Lung (tissue), 17 donors: ENCODE measurements at places on chromosomes 3 and 15. TPM values are rescaled to one million over a fixed set of nuclear protein-coding genes. Genes with fewer than 3 reads are reported as not detected.

GRCh38 chr3:16186565-16186964 lies 12.1 kb downstream of the GALNT15 start:
- H3K27me3 ChIP-seq, result no peaks in the 10 kb centered on the region
- H3K36me3 ChIP-seq, result no peaks in the 10 kb centered on the region
- no peak overlapping the region for H3K27ac ChIP-seq
- no peak overlapping the region for H3K4me3 ChIP-seq
- H3K4me1 ChIP-seq, result no peaks in the 10 kb centered on the region
- DNase-seq, result no peak

GRCh38 chr3:154758109-154758868 lies 321.8 kb upstream of the MME start:
- no peaks in the 10 kb centered on the region for H3K36me3 ChIP-seq
- peak; percentile 71 for DNase-seq
- no peaks in the 10 kb centered on the region for H3K4me1 ChIP-seq
- no peak overlapping the region for H3K4me3 ChIP-seq

DNA sequence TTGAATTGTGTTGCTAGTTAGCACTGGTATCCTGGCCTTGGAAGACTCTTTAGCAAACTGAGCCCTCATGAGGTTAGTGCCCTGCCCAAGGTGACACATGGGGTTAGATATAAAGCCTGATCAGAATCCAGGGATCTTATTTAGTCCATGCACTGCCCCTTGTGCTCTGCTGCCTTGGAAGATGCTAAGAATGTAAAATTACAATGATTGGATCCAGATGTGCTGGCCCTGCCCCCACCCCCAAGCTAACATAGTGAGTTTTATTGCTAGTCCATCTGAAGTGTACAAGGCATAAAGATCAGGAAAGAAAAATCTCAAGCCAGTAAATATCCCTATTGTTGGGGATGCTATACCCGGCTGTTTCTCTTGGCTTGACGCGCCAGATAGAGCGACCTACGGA lies 248.1 kb upstream of the C2CD4B start:
- H3K27ac ChIP-seq, result no peak overlapping the region
- DNase-seq, result peak; percentile 30
- H3K4me1 ChIP-seq, result peaks cover 5% of the 10 kb centered on the region
- no peak overlapping the region for H3K4me3 ChIP-seq
- H3K36me3 ChIP-seq, result no peaks in the 10 kb centered on the region

GRCh38 chr15:51884517-51885236 lies 55.2 kb downstream of the TMOD3 start:
- H3K36me3 ChIP-seq, result peaks cover 2% of the 10 kb centered on the region
- no peak overlapping the region for H3K4me3 ChIP-seq
- H3K27me3 ChIP-seq, result no peaks in the 10 kb centered on the region
- no peak overlapping the region for H3K27ac ChIP-seq

- no peaks in the 10 kb centered on the region for H3K27me3 ChIP-seq
- H3K4me1 ChIP-seq, result no peaks in the 10 kb centered on the region
- no peaks in the 10 kb centered on the region for H3K36me3 ChIP-seq
- no peak for DNase-seq
Observed at GRCh38 chr3:12197475-12197874, 38.8 kb upstream of the TIMP4 start.

- peaks cover 1% of the 10 kb centered on the region for H3K36me3 ChIP-seq
- H3K27ac ChIP-seq, result no peak overlapping the region
- no peaks in the 10 kb centered on the region for H3K4me1 ChIP-seq
- H3K27me3 ChIP-seq, result no peaks in the 10 kb centered on the region
Observed at GRCh38 chr3:43526956-43527355, 94.9 kb downstream of the ANO10 start.

DNA sequence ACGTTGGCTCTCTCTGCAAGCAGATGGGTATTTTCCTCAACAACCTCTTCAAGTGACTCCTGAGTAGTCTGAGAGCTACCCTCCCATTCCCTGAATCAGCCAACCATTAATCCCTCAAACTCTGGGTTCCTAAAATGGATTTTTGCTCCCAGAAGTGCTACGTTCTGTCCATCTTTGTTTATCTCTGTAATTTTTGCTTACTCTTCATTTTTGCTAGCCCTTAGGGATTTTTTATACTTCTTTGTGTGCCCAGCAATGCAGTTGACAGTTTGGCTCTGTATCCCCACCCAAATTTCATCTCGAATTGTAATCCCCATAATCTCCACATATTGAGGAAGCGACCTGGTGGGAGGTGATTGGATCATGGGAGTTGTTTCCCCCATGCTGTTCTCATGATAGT lies 35.4 kb upstream of the COL6A5 start:
- no peaks in the 10 kb centered on the region for H3K27me3 ChIP-seq
- no peak overlapping the region for H3K27ac ChIP-seq
- H3K4me1 ChIP-seq, result no peaks in the 10 kb centered on the region
- no peak overlapping the region for H3K4me3 ChIP-seq
- no peaks in the 10 kb centered on the region for H3K36me3 ChIP-seq

GRCh38 chr15:88700716-88701115 lies 61.9 kb downstream of the ISG20 start:
- H3K4me3 ChIP-seq, result no peak overlapping the region
- H3K27me3 ChIP-seq, result peaks cover 2% of the 10 kb centered on the region
- no peaks in the 10 kb centered on the region for H3K36me3 ChIP-seq
- H3K4me1 ChIP-seq, result no peaks in the 10 kb centered on the region

- peaks cover 9% of the 10 kb centered on the region for H3K4me1 ChIP-seq
- DNase-seq, result no peak
- H3K27me3 ChIP-seq, result no peaks in the 10 kb centered on the region
- H3K27ac ChIP-seq, result no peak overlapping the region
Observed at GRCh38 chr15:52673312-52673711, 5.9 kb downstream of the ATOSA start.

GRCh38 chr3:106685745-106686144 lies 691.5 kb upstream of the CCDC54 start:
- no peak overlapping the region for H3K27ac ChIP-seq
- no peaks in the 10 kb centered on the region for H3K4me1 ChIP-seq
- H3K36me3 ChIP-seq, result no peaks in the 10 kb centered on the region
- DNase-seq, result no peak
- no peak overlapping the region for H3K4me3 ChIP-seq

DNA sequence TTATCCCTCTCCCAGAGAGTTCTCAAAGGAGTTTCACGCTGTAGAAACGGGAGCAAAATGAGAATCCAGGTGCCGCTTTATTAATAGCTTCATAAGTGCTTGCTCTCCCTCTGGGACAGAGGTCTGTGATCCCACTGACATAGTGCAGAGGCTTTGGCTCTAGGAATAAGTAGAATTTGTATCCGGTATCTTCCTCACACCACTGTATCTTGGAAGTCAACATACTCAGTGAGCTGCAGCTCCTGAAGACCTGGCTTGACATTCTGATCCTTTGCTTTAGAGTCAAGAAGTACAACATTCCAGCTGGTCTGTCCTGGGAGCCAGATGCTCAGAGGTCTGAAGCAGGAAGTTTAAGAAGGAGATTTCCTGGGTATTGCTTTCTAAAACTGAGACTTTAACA lies 323.0 kb downstream of the LPP start:
- DNase-seq, result no peak
- no peak overlapping the region for H3K4me3 ChIP-seq
- no peaks in the 10 kb centered on the region for H3K36me3 ChIP-seq

DNA sequence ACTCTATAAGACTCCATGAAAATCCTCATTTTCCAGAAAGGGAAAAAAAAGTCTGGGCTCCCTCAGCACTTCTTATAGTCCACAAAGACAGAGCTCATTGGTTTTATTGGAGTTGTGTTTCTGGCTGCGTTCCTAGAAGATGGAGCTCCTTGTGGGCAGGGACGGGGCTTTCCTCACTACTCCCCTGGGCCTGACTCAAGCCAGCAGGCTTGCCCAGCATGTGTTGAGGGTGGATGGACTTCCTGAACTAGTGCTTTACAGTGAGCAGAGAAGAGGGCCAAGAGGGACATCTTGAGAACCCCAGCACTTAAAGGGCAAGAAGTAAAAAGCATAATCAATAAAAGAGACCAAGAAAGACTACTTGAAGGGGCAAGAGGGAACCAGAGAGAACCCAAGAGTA lies 43.2 kb upstream of the EPHB1 start:
- H3K4me3 ChIP-seq, result no peak overlapping the region
- no peak overlapping the region for H3K27ac ChIP-seq
- H3K27me3 ChIP-seq, result no peaks in the 10 kb centered on the region
- no peaks in the 10 kb centered on the region for H3K36me3 ChIP-seq
- no peak for DNase-seq

DNA sequence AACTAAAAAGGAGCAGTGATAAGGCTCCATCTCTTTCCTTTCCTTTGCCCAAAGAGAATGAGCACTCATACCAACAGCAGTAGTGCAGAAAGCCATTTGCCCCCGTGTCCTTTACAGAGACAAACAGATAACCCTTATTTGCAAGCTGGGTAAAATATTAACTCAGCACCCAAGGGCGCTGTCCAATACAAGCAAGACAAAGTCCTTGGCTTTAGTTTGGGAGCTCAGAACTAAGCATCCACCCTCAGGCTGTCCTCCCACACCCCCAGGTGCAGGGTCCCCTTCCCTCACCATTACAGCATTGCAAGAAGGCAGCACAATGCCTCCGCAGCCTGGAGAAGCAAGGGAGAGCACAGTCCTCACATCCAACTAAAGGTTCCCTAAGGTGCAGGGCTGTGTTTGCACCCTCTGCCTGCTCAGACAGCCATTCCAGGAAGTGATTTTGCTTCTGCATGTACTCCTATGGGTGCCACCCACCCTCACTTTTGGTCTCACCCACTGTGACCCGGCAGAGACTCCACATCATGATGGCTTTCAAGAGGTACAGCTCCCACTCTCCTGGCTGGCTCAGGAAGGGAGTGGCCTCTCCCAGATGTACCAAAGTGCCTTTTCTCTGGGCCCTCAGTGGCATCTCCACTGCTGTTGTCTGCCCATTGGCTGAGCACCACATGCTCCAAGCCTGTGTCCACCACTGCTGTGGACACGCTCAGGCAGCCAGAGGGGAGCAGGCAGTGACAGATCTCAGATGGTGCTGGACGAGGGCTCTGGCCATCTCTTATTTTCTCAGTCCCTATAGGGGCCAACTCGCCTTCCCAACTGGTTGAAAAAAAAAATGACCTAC lies 34.1 kb upstream of the HES1 start:
- no peak overlapping the region for H3K27ac ChIP-seq
- no peaks in the 10 kb centered on the region for H3K36me3 ChIP-seq
- DNase-seq, result no peak

DNA sequence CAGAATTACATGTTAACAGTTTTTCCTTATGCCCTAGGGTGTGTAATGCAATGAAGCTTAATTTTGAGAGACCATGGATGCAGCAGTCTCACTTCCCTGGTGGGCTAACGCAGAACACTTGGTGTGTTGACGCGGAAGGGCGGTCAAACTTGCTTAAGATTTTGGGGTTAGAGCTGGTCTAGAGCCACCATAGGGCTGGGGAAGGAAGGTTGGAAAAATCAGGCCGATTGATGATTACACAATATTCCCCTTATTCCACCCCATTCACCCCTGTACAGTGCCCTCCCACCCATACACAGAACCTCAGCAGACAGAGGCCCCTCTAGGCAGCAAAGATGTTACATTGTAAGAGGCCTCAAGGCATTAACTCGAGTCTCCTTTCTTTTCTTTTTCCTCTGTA lies 24.3 kb downstream of the VGLL4 start:
- H3K4me1 ChIP-seq, result peaks cover 25% of the 10 kb centered on the region
- no peak overlapping the region for H3K27ac ChIP-seq
- no peaks in the 10 kb centered on the region for H3K27me3 ChIP-seq
- H3K36me3 ChIP-seq, result no peaks in the 10 kb centered on the region
- H3K4me3 ChIP-seq, result no peak overlapping the region

GRCh38 chr3:31213869-31214486 lies 318.7 kb upstream of the STT3B start:
- no peak overlapping the region for H3K4me3 ChIP-seq
- H3K36me3 ChIP-seq, result no peaks in the 10 kb centered on the region
- H3K27me3 ChIP-seq, result no peaks in the 10 kb centered on the region

DNA sequence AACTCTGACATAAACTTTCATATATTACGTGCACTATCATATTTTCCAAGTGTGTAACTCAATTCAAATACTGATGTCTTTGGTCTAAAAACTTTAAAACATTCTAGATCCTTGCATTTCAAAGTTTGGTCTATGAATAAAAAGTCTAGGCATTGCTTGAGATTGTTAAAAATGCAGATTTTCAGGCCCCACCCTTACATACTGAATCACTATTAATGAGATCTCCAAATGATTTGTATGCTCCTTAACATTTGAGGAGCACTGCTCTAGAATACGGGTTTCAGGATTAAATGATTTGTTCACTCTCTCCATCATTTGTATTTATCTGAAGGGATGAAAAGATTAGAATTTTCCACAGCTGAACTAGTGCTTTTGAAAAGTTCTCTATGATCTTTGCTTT lies 202.9 kb downstream of the KBTBD8 start:
- no peaks in the 10 kb centered on the region for H3K27me3 ChIP-seq
- no peak for DNase-seq
- no peak overlapping the region for H3K4me3 ChIP-seq
- no peak overlapping the region for H3K27ac ChIP-seq
- H3K4me1 ChIP-seq, result no peaks in the 10 kb centered on the region

- H3K4me1 ChIP-seq, result no peaks in the 10 kb centered on the region
- no peak for DNase-seq
- H3K36me3 ChIP-seq, result no peaks in the 10 kb centered on the region
- H3K27me3 ChIP-seq, result no peaks in the 10 kb centered on the region
- H3K27ac ChIP-seq, result no peak overlapping the region
- no peak overlapping the region for H3K4me3 ChIP-seq
Observed at GRCh38 chr3:115186351-115187148, 39.5 kb upstream of the ZBTB20 start.

DNA sequence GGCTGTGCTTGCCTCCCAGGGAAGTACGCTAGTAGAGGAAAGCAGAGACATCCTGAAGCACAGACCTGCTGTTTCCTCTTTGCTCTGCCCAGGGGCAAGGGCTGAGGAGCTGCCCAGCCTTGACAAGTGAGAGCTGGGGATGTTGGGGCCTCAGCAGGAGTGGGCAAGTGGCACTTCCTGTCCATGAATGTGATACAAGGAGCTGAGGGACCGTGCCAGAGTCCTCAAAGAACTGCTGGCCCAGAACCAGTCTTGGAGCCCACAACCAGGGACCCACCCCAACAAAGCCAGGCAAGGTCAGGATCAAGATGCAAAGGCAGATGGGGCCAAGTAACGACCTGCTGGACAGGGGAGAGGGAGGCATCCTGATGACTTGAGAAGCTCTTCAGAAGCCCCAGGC lies 70.3 kb downstream of the TRIM42 start:
- no peaks in the 10 kb centered on the region for H3K36me3 ChIP-seq
- H3K4me1 ChIP-seq, result no peaks in the 10 kb centered on the region
- no peaks in the 10 kb centered on the region for H3K27me3 ChIP-seq
- no peak for DNase-seq
- H3K4me3 ChIP-seq, result no peak overlapping the region

GRCh38 chr3:107710851-107711250 lies 188.1 kb downstream of the BBX start:
- peaks cover 3% of the 10 kb centered on the region for H3K36me3 ChIP-seq
- H3K4me1 ChIP-seq, result no peaks in the 10 kb centered on the region

The TASOR gene
- 20.1 TPM for polyA plus RNA-seq

The MUC4 gene
- 10.0 TPM for polyA plus RNA-seq

The PCSK6 gene
- polyA plus RNA-seq, result 4.6 TPM

The SLC9C1 gene
- polyA plus RNA-seq, result not detected

The FBXO40 gene
- not detected for polyA plus RNA-seq

The NCBP2 gene
- 48.6 TPM for polyA plus RNA-seq

The TLR9 gene
- 0.37 TPM for polyA plus RNA-seq

The GRK7 gene
- polyA plus RNA-seq, result 0.06 TPM

The CGNL1 gene
- polyA plus RNA-seq, result 13.0 TPM

The PPP2R3A gene
- polyA plus RNA-seq, result 1.8 TPM

The SLC22A14 gene
- 0.06 TPM for polyA plus RNA-seq

The OXSM gene
- polyA plus RNA-seq, result 10.7 TPM

The CCK gene
- polyA plus RNA-seq, result 1.2 TPM
